ENCODE measurements at places on chromosomes 7 and 10.
A peak's percentile ranks its signal among the peaks of the same experiment; 100 is the strongest.

GRCh38 chr10:11482306-11482705 is 129.1 kb downstream of the USP6NL start:
- no peaks in the 10 kb centered on the region for H3K4me1 ChIP-seq
- no peaks in the 10 kb centered on the region for H3K27me3 ChIP-seq
- H3K4me3 ChIP-seq = no peak overlapping the region
- H3K27ac ChIP-seq = no peak overlapping the region
- no peaks in the 10 kb centered on the region for H3K36me3 ChIP-seq

DNA sequence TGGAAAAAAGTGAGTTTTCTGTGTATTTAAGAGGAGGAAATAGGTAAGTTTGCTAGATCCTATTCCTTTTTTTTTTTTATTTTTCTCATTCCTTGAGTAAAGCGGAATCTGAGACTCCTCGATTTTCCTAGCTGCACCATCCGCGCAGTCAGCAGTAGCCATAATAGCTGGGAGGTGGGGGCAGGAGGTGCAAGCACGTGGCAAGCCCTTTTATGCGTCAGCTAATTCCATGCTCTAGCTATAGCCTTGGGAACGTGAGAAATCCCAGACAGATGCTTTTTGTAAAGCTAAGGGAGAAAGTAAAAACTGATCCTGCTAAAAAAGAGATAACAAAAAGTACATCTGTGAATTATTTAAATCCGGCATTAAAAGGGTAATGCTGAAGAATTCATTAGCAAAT is 33.2 kb upstream of the TPK1 start:
- no peaks in the 10 kb centered on the region for H3K27me3 ChIP-seq
- H3K4me1 ChIP-seq = no peaks in the 10 kb centered on the region
- DNase-seq = no peak
- H3K36me3 ChIP-seq = no peaks in the 10 kb centered on the region
- no peak overlapping the region for H3K4me3 ChIP-seq

DNA sequence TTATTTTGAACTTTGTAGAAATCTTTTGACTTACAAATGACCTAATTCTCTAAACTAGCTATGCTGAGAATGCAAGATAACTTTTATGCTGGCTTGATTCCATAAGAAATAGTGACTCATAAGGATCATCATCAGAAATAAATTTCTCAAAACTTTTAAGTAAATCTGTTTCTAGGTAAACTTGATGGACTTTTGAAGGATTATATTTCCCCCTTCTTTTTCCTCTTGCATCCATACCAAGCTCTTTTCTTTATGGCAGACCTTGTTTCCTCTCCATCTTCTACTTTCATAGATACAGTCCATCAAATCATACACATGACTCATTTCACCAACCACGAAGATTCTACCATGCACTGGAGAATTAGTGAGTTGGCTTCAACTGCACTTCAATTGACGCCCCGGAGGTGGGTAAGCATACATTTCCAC is 336.3 kb downstream of the KCNMA1 start:
- H3K27ac ChIP-seq = peak overlapping the region; percentile 44
- no peak for DNase-seq
- H3K4me1 ChIP-seq = peaks cover 3% of the 10 kb centered on the region
- H3K27me3 ChIP-seq = no peaks in the 10 kb centered on the region
- H3K4me3 ChIP-seq = no peak overlapping the region
- no peaks in the 10 kb centered on the region for H3K36me3 ChIP-seq

- H3K36me3 ChIP-seq = no peaks in the 10 kb centered on the region
- no peak overlapping the region for H3K4me3 ChIP-seq
- no peaks in the 10 kb centered on the region for H3K27me3 ChIP-seq
- no peak overlapping the region for H3K27ac ChIP-seq
- DNase-seq = no peak
- H3K4me1 ChIP-seq = no peaks in the 10 kb centered on the region
Measured at GRCh38 chr7:120337308-120337907, 64.4 kb downstream of the KCND2 start.

DNA sequence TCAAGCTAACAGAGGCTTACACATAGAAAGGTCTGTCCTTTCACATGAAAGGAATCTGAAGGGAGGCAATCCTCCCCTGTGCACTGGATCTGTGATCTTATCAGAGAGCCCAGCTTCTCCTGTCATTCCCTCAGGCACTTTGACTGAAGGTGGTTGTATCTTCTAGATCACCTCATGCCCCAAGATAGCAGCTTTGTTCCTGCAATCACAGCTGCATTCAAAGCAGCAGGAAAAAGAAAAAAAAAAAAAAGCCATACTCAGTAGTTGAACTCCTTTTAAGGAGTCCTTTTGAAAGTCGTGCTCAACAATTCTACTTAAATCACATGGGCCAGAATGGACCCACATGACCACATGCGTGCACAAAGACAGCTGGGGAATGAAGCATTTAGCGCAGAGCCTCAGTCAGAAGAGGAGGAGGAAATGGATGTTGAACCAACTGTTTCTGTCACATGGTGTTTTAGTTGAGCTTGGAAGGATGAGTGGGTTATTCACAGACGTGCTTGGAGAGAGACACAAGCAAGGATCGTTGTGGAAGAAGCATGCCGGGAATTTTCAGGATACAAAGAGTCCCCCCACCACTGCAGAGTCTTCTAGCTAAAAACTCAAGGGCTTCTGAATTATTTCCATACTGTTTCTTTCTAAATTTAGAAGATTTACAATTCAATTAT is 13.0 kb upstream of the PFKP start:
- no peak overlapping the region for H3K4me3 ChIP-seq
- H3K27me3 ChIP-seq = no peaks in the 10 kb centered on the region
- H3K36me3 ChIP-seq = no peaks in the 10 kb centered on the region
- peak overlapping the region; percentile 13 for H3K27ac ChIP-seq
- no peak for DNase-seq
- no peaks in the 10 kb centered on the region for H3K4me1 ChIP-seq

DNA sequence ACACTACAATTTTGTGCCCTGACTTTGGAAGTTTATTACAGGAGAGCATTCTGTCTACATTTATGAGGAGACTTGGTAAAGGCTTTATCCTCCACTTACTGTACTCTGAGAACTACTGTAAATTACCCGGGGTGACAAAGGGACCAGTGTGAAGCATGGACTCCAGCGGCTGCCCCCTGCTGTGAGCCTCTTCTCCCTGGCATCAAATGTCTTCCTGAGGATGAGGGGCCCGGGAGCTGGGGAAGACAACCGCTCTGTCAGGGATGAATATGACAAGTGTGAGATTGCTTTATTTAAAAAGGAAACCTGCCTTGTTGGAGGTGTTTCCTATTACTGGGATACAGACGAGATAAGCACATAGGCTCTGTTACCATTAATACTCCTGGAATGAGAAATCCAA is 714.8 kb downstream of the CCSER2 start:
- H3K27ac ChIP-seq = no peak overlapping the region
- H3K4me3 ChIP-seq = no peak overlapping the region
- H3K27me3 ChIP-seq = no peaks in the 10 kb centered on the region
- DNase-seq = no peak

DNA sequence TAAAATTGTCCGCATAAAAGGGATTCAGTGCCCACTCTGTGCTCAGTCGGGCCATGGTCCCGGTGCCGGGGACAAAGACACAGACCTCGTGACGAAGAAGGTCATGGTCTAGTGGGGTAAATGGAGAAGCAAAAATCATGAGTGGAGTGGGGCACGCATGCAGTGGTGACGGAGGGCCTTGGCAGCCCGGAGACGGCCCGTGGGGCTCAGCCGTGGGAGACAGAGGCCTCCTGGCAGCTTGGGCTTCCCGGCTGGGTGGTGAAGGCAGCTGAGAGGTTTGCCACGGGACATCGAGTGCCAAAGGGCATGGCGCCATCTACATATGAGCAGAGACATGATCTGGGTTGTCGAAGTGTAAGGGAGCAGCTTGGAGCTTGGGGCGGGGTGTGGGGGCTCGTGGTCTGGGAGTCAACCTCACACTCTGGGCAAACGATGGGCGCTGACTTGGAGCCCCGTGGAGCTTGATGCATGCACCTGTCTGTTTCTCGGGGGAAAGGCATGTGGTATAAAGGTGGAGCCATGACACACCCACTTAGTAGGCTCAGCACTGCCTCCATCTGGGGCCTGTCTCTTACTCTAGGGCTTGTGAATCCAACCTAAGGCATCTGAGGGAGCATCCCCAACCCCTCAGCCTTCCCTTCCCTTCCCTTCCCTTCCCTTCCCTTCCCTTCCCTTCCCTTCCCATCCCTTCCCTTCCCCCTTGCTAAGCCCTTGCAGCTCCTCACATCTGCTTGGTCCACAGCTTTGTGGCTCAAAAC is 151.0 kb upstream of the INSYN2A start:
- H3K27ac ChIP-seq = no peak overlapping the region
- DNase-seq = no peak
- H3K4me3 ChIP-seq = no peak overlapping the region
- no peaks in the 10 kb centered on the region for H3K4me1 ChIP-seq

- no peak overlapping the region for H3K27ac ChIP-seq
- no peaks in the 10 kb centered on the region for H3K27me3 ChIP-seq
- H3K4me1 ChIP-seq = no peaks in the 10 kb centered on the region
- DNase-seq = no peak
- H3K36me3 ChIP-seq = no peaks in the 10 kb centered on the region
Measured at GRCh38 chr10:9452056-9452455, 1397.6 kb downstream of the GATA3 start.

DNA sequence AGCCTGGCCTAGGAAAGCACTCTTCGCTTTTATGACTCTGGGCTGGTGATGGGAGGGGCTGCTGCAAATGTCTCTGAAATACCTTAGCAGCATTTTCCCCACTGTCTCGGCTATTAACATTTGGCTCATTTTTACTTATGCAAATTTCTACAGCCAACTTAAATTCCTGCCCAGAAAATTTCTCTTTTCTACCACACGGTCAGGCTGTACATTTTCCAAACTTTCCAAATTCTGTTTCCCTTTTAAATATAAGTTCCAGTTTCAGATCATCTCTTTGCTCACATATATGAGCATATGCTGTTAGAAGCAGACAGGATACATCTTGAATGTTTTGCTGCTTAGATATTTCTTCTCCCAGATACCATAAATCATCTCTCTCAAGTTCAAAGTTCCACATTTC is 332.3 kb downstream of the ADK start:
- DNase-seq = no peak
- no peaks in the 10 kb centered on the region for H3K36me3 ChIP-seq
- H3K4me3 ChIP-seq = no peak overlapping the region

- H3K36me3 ChIP-seq = no peaks in the 10 kb centered on the region
- DNase-seq = no peak
- peaks cover 19% of the 10 kb centered on the region for H3K4me1 ChIP-seq
- no peak overlapping the region for H3K4me3 ChIP-seq
Measured at GRCh38 chr7:47483604-47484273, 98.2 kb downstream of the TNS3 start.

Data from ascending aorta (tissue), 2 donors.